ENCODE measurements at places on chromosomes 7 and 10. TPM values are rescaled to one million over a fixed set of nuclear protein-coding genes. Genes with fewer than 3 reads are reported as not detected.
A peak's percentile ranks its signal among the peaks of the same experiment; 100 is the strongest.

DNA sequence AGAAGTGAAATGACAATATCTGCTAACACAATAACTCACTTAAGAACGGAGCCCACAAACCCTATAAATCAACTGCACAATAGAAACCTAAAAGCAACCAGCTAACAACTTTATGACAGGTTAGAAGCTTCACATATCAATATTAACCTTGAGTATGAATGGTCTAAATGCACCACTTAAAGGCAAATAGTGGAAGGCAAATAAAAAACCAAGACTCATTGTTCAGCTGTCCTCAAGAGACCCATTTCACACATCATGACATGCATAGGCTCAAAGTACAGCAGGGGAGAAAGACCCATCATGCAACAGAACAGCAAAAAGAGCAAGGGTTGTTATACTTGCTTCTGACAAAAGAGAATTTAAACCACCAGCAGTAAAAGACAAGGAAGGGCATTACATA, 46.8 kb downstream of the CDC14C start:
- no peak for DNase-seq

Gene UPK3B
- total RNA-seq, result 0.38 TPM

Gene TCAF2
- 0.54 TPM for total RNA-seq

DNA sequence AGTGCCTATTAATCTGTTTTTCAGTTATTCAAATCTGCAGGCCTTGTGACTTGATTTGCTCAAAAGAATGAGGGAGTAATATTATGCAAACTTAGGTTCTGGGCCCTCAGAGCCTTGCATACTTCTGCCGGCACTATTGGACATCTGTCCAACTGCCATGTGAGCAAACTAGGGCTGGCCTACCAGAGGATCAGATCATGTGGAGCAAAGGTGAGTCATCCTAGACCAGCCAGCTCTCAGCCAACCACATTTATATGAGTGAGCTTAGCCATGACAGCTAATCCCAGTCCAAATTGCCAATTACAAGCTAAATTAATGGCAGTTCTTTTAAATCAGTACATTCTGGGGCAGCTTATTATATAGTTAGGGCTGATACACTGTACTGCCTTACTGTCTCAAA, 69.6 kb downstream of the SDHAF3 start:
- no peak for DNase-seq

DNA sequence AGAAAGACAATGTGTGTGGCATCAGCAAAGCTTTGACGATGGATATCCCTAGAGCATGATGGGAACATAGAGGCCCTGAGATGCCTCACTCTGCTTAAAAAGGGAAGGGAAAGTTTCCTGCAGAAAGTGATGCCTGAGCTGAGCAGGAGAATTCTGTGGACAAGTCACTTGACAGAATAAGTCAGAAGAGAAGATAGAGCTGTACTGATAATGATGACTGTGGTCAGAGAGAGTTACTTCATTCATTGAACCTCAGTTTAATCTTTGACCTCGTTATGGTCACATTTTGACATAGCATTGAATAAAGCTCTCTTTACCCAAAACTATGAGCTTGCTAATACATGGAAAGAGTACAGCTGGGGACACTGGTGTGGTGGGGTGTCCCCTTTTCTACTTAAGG, 7.6 kb downstream of the CUBN start:
- no peak for DNase-seq

Gene PMS2
- 4.8 TPM for total RNA-seq

Gene SFXN2
- total RNA-seq, result 2.8 TPM

- DNase-seq, result no peak
Observed at GRCh38 chr7:48017674-48018073, 11.2 kb downstream of the SUN3 start.

DNA sequence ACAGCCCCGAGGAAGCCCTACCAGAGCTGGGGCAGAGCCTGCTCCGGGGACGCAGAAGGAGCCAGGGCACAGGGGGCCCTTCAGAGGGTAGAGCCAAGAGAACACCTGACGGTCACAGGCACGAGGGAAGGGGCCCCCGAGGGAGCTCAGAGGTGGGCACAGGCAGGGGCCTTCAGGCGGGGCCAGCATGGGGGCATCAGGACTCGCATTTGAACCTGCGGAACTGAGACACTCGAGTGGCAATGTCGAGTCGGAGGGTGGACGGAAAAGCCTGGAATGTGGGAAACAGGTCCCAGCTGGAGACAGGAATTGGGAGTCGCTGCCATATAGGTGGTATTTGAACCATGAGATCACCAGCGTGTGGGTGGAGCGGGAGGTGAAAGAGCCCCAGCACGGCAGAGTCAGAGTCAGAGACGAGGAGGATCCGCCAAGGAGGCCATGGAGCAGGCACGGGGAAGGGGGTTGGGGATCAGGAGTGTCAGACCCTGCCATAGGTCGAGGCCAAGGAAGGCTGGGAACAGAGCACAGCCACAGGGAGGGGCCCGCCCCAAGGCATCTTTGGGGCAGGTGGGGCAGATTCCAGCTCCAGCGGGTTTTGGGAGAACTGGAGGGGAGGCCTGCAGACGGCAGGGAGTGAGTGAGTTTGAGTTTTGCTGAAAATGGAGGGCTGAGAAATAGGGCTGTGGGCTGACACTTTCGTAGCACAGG, 13.8 kb downstream of the STK32C start:
- peak; percentile 74 for DNase-seq

Gene TSPAN15
- total RNA-seq, result 6.9 TPM

Gene HOXA7
- not detected for total RNA-seq

DNA sequence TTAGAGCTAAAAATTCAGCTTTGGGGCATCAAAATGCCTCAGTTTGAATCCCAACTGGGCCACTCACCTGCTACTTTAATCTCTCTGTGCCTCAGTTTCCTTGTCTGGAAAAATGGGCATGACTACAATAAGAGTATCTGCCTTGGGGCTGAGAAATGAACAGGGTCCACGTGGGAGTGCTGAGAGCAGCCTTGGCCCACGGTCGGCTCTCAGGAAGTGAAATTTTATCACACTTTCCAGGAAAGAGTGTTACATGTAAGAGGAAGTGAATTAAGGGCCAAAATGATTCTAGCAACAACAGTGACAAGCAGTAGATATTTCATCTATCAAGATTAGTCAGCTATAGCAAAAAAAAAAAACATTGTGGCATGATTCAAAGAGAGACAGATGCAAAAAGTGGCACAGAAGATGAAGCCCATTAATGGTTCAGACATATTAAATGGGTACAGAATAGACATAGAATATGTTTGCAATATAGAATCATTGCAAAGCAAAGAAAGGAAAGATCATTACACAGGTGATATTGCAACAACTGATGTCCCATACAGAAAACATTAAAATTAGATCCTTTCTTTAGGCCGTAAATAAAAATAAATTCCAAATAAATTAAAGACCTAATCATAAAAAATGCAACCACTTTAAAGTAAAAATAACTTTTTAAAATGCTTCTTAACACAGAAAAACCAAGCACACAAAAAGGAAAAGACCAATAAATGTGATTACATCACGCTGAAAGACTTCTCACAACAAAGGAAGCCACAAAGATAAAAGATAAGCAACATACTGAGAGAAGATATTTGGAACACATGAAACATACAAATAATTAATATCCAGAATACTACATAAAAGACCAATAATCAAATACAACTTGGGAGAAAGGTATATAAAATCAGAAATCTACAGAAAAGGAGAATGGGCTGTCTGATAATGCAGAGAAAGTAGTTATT, 4.3 kb downstream of the TMEM273 start:
- peak; percentile 62 for DNase-seq

GRCh38 chr10:77463499-77463898, 174.1 kb downstream of the KCNMA1 start:
- DNase-seq, result no peak

Gene RSPH10B2
- total RNA-seq, result 0.19 TPM

Gene RPP30
- total RNA-seq, result 24.9 TPM

- no peak for DNase-seq
Observed at GRCh38 chr7:49112222-49112621, 187.9 kb downstream of the CDC14C start.

Gene POLR2J
- 58.7 TPM for total RNA-seq

Gene C10orf67
- 0.35 TPM for total RNA-seq

- DNase-seq, result no peak
Observed at GRCh38 chr10:104589871-104590270, 51.2 kb upstream of the SORCS3 start.

DNA sequence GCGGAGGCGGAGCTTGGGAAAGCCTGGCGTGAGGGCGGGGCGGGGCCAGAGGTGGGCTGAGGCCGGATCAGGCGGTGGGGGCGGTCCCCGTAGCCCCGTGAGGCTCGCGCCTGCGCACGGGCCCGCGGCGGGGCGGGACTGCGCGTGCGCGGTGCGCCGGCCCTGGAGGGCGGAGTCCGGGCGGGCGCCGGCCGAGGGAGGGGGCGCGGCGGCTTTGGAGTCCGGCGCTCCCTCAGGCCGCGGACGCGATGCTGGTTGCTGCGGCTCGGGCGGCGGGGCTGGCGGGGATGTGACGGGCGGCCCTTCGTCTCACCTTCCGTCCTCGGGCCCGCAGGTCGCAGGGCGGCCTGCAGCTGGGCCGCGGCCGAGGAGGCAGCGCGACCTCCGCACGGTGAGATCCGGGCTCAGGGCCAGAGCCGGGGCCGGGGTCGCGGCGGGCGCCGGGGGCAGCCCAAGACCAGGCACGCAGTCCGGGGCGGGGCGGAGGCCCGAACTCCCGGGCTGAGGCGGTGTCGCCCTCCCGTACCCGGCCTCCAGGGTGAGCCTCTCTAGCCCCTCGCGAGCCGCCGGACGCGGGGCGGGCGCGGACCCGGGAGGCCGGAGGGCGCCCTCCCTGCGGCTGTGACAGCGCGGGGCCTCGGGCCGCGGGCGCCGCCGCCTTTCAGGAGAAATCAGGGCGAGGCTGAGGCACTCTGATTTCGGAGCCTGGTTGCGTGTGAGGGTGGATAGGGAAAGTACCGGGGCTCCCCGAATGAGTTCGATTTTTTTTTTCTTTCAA, at the start of gene CCSER2:
CCSER2 (plus strand) TSS at position 172 of the 778 bp plus-strand sequence. CDS start 42,464 bp downstream, outside the sequence.
- peak; percentile 99 for DNase-seq

Gene MALRD1
- total RNA-seq, result 0.40 TPM

DNA sequence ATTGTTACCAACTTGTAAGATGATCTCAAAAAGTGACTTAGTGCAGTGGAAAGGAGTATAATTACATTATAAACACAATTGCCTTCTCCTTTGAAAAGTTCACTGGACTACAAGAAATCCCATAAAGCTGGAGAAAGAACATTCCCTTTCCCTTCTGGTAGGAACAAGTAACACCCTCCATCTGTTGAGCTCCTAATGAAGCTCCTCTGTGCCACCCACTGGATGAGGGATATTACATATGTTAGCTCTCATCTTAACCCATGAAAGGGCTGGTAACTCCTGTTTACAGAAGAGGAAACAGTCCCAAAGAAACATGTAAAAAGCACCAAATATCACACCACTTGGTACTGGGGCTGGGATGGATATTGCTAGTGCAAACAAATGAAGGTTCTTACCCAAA, 8.1 kb downstream of the PGAM1 start:
- DNase-seq, result no peak

DNA sequence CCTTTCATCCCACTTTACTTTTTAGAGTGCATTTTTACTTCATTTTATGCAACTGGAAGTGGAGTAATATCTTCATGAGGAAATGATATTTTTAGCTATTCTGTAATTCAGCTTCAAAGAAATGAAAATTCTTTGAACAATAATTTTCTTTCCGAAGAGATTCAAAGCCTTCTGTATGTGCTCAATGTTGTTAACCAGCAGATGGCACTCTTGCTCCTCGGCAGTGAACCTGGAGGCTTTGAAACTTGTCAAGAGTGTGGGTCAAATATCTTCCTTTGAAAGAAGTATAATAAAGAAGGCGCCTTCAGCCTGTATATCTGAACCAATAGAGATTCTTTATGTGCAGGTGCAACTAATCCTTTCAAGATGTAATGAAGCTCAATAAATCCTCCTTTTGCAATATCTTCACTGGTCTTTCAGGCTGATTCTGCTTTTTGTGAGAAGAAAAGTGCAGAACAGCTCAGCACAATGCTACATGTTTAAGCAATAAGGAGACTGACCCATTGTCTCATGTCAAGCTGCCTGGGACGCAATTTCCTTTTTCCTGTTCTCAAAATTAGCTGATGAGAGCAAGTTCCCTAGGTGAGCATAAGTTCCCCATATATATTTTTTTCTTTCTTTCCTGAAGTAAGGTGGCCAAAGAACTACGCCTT, 258.4 kb downstream of the SEMA3A start:
- DNase-seq, result peak; percentile 75

Gene NOS3
- 26.5 TPM for total RNA-seq

DNA sequence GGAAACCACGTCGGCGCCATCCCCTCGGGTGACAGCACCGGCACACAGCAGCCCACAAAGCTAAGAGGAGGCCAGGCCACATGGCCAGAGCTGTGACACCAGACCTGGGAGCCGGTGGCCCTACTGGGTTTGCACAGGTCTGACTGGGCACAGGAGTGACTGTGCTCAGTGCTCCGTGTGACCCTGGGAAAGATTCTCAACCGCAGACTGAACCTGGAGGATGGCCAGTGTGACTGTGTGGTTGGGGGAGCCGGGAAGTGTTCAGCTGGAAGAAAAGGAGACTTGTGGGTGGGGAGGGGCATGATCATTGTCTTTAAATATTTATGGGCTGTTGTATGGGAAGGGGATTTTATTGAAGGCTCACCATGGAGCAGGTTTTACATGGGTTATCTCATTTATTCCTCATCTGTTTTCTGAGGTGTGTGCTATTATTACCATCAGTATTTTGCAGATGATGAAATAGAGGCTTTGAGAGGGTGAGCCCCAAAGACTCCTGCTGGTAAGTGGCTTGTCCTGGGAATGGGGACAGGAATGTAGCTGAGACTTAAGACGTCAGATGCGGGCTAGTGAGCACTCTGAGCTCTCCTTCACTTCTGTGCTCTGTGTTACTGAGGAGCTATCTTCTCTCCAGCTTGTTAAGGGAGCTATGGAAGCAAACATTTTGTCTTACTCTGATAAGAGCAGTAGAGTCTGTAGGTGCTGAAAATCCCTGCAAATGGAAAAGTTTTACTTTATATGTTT, 127.5 kb downstream of the TMEM178B start:
- DNase-seq, result no peak

DNA sequence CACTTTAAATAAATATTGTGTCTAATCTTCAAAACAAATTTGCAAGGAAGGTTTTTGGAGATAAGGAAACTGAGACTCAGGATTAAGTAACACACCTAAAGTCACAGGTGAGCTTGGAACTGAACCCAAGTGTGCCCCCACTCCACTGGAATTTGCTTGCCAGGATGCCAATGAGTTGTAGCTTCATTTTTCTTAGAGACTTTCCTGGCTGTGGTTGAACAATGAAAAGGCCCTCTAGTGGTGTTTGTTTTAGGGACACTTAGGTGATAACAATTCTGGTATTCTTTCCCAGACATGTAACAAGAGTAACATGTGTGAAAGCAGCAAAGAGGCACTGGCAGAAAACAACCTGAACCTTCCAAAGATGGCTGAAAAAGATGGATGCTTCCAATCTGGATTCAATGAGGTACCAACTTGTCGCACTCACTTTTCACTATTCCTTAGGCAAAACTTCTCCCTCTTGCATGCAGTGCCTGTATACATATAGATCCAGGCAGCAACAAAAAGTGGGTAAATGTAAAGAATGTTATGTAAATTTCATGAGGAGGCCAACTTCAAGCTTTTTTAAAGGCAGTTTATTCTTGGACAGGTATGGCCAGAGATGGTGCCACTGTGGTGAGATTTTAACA, 1.5 kb downstream of the IL6 start:
- DNase-seq, result no peak

Gene CPXM2
- 11.2 TPM for total RNA-seq
